Thyroid gland (tissue), 4 donors: ENCODE measurements at places on chromosomes 1 and 21.

GRCh38 chr21:33063907-33064622 lies 5.9 kb upstream of the OLIG1 start:
- no peak for DNase-seq
- no peaks in the 10 kb centered on the region for H3K4me1 ChIP-seq
- peaks cover 8% of the 10 kb centered on the region for H3K27me3 ChIP-seq
- no peak overlapping the region for H3K4me3 ChIP-seq

GRCh38 chr1:8396786-8397406 lies 79.0 kb downstream of the SLC45A1 start:
- DNase-seq: peak; percentile 39
- no peaks in the 10 kb centered on the region for H3K27me3 ChIP-seq
- peak overlapping the region; percentile 30 for H3K27ac ChIP-seq
- H3K36me3 ChIP-seq: peaks cover 5% of the 10 kb centered on the region

DNA sequence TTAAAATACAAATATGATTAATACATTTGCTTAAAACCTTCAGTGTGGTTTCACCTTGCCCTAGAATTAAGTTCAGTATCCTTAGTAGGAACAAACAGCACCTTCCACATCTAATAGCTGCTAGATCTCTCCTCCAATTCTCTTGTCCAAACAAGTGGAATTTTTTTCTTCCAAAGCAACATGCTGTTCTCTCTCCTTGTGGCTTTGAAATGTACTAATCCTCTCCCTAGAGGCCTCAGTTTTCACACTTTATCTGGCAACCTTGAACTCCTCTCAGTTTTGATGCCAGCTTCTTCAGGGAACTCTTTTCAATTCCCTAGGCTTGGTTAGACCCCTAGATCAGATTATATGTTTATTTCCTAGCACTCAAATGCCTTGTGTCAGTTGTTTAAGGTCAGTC lies 87.0 kb downstream of the GLUL start:
- H3K4me3 ChIP-seq: no peak overlapping the region
- peaks cover 37% of the 10 kb centered on the region for H3K4me1 ChIP-seq
- no peak overlapping the region for H3K27ac ChIP-seq
- no peak for DNase-seq
- H3K36me3 ChIP-seq: no peaks in the 10 kb centered on the region

- H3K27me3 ChIP-seq: no peaks in the 10 kb centered on the region
- H3K4me1 ChIP-seq: no peaks in the 10 kb centered on the region
- no peak overlapping the region for H3K27ac ChIP-seq
- no peak for DNase-seq
- H3K4me3 ChIP-seq: no peak overlapping the region
Measured at GRCh38 chr1:234579967-234580366, 30.0 kb downstream of the IRF2BP2 start.

GRCh38 chr1:117672756-117673155 lies 66.9 kb downstream of the TENT5C start:
- H3K27ac ChIP-seq: no peak overlapping the region
- no peaks in the 10 kb centered on the region for H3K27me3 ChIP-seq
- H3K4me1 ChIP-seq: no peaks in the 10 kb centered on the region
- no peak overlapping the region for H3K4me3 ChIP-seq
- H3K36me3 ChIP-seq: no peaks in the 10 kb centered on the region
